ENCODE measurements at places on chromosomes 5 and 9.

GRCh38 chr9:136655536-136656182 lies 7.1 kb upstream of the EGFL7 start:
- DNase-seq: no peak

- no peak for DNase-seq
Observed at GRCh38 chr5:32290922-32291321, 21.8 kb downstream of the MTMR12 start.

GRCh38 chr5:89823046-89823445 lies 586.5 kb downstream of the CETN3 start:
- no peak for DNase-seq

DNA sequence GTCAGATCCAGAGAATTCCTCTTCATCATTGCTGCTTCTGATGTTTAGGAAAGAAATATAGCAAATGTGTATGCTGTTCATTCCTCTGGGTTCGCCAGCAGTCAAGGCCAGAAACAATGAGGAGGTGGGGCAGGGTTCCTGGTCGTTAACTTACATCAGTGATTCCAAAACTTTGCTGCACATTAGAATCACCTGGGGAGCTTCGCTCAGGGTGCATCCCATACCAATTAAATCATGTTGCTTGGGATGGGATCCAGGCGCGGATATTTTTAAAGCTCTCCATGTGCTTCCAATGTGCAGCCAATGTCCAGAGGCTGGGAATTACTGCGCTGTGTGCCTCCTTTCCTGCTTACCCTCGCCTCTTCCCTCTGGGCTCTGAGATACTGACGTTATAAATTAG lies 227.9 kb upstream of the KLF9 start:
- DNase-seq: no peak

GRCh38 chr9:17135295-17136160 lies 688 bp downstream of the CNTLN start:
- DNase-seq: peak; percentile 10

- DNase-seq: no peak
Observed at GRCh38 chr9:98917746-98918487, 25.8 kb upstream of the COL15A1 start.

All from stimulated activated CD4-positive, alpha-beta T cell treated with anti-CD3 and anti-CD28 coated beads, Interleukin-12 subunit alpha, Interleukin-12 subunit beta, amount 100 ng/mL, for 4 hours (primary cell).